ENCODE measurements at places on chromosomes 16 and 17.

DNA sequence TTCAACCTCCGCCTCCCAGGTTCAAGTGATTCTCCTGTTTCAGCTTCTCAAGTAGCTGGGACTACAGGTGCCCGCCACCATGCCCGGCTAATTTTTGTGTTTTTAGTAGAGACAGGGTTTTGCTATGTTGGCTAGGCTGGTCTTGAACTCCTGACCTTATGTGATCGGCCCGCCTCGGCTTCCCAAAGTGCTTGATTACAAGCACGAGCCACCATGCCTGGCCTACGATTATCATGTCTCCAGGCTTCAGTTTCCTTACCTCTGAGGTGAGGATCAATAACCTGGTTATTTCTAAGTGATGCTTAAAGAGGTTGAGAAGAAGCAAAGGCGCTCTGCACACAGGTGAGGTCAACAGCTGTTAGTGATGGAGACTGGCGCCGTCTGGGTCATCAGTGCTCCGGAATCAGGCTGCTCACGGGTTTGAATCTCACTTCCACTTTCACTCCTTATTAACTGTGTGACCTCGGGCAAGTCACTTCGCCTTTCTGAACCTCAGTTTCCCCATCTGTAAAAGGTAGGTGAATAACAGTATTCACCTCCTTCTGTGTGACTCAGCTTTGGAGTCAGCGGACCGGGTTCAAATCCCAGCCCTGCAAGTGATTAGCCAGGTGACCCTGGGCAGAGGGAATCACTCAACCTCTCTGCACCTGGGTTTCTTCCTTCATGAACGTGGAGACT lies 745 bp upstream of the ABCC1 start:
- DNase-seq = peak; percentile 23

DNA sequence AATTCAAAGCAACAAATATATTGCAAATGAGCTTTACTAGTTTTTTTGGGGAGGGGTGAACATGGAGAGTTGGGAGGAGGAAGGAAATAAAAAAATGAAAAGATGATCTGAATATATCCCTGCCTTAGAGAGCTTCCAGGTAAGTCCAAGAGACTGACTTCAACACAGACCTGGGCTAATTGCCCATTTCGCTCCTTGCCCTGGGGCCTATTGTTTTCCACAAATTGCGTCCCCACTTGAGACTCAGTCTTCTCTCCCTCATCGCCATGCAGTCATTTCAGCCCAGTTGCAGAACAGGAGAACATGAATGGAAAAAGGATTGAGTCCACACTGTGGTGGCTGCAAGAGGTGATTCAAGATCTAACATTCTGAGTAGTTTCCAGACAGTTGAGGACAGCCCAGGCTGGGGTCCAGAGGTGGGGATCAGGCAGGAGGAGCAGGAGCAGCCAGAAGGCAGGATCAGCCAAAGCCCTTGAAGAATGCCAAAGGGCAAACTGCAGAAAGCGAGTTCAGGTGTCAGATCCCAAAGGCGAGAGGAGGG lies 21.6 kb upstream of the TOB1 start:
- DNase-seq = no peak

DNA sequence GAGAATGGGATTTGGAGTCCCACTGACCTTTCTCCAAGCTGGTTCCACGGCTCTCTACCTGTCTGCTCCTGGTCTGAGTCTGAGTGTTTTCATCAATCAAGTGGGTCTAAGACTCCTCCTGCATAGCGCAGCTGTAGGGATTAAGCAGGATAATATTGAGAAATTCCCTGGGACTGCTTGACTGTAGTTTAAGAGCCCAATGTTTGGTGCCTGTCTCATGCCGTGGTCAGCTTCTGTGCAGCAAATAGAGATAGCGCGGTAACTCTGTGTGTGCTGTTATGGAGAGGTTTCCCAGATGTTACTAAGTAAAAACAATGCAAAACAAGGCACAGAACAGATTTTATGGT lies 21.4 kb downstream of the RPTOR start:
- no peak for DNase-seq

GRCh38 chr17:7444682-7445618 lies at the start of gene CHRNB1:
Gene CHRNB1, plus strand, starts transcription at chr17:7445061. Its CDS starts 67 bp downstream, at chr17:7445128.
- peak; percentile 78 for DNase-seq

DNA sequence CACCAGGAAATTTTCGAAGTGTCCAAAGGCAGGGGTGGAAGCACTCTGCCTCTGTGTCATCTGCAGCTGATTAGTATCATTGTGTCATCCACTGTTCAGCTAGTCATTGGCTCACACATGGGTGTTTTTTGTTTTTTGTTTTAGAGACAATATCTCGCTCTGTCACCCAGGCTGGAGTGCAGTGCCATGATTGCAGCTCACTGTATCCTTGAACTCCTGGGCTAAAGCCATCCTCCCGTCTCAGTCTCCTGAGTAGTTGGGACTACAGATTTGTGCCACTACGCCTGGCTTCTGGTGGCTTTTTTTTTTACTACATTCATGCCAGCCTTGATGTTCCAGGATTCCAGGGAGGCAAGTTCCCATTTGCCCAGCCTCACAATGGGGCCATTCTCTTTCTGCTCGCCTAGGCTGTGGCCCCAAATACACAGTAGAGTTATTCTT lies 32.5 kb upstream of the MYO18A start:
- DNase-seq = no peak

- DNase-seq = peak; percentile 29
Measured at GRCh38 chr17:74190154-74190553, 13.3 kb upstream of the RPL38 start.

- peak; percentile 80 for DNase-seq
Measured at GRCh38 chr16:67555795-67556212, 6.5 kb upstream of the CTCF start.

DNA sequence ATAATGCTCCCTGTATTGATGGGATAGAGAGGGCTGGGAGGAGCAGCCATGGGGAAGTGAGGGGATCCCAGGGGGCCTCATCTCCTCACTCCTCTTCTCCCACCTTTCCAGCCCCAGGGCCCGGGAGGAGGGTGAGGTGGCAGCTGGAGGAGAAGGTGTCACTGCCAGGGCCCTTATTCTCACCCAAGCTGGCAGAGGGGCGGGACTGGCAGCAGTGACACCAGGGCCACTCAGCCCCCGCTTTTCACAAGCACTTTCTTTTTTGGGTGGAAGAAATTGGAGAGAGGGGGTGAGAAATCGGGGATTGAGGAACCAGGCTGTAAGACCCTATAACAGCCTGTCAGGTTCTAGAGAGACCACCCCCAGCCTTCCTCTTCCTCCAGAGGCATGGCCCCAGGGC lies 2.4 kb upstream of the TBX21 start:
- DNase-seq = no peak

GRCh38 chr16:49632795-49633184 lies 223.1 kb downstream of the ZNF423 start:
- DNase-seq = no peak

GRCh38 chr16:189604-190186 lies 9.4 kb downstream of the HBQ1 start:
- DNase-seq = no peak

GRCh38 chr17:29190039-29190438 lies 9.8 kb upstream of the MYO18A start:
- DNase-seq = no peak

- no peak for DNase-seq
Measured at GRCh38 chr16:53629151-53629550, 74.5 kb downstream of the RPGRIP1L start.

DNA sequence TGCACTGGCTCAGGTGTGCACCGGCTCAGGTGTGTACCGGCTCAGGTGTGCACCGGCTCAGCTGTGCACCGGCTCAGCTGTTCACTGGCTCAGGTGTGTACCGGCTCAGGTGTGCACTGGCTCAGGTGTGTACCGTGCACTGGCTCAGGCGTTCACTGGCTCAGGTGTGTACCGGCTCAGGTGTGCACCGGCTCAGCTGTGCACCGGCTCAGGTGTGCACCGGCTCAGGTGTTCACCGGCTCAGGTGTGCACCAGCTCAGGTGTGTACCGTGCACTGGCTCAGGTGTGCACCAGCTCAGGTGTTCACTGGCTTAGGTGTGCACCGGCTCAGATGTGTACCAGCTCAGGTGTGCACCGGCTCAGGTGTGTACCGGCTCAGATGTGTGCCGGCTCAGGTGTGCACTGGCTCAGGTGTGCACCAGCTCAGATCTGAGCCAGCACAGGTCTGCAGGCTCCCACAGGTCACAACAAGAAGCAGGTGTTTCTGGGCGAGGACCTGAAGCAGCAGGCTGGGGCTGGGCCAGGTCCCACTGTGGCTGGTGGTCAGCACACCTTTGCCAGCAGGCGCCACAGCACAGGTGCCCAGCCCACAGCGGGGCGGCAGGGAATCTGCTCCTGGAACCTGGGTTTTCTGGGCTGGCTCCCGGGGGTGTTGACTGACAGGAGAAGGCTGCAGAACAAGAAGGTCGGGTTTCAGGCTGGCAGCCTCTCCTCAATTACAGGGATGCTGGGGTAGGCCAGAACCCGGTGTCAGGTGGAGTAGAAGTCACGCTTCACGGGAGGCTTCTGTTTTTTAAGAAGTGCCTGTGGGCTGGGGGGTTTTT lies 17.2 kb downstream of the METRNL start:
- no peak for DNase-seq

DNA sequence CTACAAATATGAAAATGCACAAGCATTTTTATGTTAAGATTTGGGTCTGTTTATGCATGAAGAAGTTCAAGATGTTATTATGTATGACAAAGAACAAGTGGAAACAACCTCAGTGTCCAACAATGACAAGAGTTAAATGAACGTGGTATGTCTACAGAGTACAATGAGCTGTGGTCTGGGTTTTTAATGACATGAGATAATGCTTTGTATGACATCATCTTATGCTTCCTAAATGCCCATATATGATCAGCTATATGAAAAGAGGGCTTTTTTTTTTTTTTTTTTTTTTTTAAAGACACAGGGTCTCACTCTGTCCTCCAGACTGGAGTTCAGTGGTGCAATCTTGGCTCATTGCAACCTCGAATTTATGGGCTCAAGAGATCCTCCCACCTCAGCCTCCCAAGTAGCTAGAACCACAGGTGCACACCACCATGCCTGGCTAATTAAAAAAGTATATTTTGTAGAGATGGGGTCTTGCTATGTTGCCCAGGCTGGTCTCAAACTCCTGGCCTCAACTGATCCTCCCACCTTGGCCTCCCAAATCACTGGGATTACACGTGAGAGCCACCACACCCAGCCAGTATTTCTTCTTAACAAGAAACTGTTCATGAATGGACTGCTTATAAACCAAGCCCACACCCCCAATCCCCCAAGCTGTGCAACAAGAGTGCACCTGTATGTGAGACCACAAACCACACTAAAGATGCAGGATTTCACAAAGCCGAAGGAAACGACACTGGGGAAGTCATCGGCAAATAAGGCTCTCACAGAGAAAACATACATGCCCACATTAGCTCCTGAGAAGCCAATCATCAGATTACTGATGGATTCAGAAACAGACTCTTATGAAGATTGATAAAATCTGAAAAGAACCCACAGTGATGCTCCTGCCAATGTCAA lies 114.5 kb downstream of the CPPED1 start:
- no peak for DNase-seq

DNA sequence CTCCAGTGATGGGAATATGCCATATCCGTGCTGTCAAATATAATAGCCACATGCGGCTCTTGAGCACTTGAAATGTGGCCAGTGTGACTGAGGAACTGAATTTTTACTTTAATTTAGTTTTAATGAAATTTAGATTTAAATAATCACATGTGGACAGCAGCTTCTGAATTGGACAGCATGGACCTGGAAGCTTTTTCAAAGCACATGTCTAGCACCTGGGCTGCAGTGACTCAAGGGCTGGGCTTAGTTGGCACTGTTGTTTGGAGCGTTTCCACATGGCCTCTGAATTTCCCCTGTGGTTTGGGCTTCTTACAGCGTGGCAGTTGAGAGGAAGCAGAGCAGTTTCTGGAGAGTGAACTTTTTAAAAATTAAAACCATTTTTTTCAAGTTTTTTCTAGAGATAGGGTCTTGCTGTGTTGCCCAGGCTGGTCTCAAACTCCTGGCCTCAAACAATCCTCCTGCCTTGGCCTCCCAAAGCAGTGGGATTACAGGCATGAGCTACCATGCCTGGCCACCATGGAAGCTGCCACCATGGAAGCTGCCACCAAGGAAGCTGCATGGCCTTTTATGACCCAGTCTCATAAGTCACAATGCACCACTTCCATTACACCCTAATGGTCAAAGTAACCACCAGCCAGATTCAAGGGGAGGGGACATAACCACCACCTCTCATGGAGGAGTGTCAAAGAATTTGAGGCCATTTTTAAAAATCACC lies 6.7 kb upstream of the TOB1 start:
- DNase-seq = no peak

DNA sequence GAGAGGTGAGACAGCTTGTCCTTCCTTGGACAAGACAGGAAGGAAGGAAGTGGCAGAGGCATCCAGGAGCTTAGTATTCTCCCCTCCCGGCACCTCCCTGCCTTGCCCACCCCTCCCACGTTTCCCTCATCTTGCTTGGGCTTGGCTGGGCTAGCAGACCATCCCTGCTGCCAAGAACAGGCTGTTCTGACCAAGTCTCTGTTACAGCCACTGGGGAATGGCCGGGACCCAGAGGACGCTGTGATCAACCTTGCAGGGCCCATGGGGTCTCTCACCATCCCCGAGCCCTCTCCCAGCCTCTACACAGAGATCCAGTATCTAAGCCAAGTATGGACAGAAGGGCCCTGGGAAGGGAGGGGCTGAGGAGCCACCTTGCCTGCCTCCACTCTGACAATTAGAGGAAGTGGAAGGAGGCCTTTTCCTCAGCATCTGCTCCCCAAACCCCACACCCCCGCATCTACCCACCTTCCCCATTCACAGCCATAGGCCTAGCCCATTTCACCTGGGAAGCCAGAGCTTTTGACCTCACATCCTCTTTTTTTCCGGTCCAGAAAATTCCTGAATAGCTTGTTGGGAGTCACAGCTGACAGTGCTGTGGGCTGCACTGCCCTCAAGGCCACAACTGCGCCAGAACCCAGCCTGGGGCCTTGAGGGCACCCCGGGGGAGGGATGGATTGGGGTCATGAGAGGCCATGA lies 14.1 kb downstream of the CD300LG start:
- DNase-seq = no peak

DNA sequence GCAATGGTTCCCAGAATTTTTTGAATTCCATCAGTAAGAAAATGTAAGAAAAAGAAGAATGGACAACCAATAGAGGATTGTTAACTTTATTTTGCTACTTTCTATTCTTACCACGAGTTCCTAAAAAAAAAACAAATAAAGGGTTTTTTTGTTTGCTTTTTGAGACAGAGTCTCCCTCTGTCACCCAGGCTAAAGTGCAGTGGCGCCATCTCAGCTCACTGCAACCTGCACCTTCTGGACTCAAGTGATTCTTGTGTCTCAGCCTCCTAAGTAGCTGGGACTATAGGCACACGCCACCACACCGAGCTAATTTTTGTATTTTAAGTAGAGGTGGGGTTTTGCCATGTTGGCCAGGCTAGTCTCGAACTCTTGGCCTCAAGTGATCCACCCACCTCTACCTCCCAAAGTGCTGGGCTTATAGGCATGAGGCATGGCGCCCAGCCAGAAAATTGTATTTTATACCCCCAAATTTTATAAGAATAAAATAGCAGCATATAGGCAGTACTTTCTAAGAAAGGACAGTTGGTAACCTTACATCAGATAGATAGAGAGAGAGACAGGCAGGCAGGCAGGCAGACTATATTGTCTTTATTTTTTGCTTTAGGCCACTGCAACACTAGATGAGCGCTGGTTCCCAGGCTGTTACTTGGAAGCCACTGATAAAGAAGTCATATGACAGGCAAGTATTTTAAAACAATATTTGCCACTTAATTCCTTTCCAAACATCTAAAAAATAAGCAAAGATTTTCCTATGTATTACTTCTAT lies 127.5 kb downstream of the VPS53 start:
- no peak for DNase-seq
